ENCODE measurements at places on chromosomes 7 and 10. TPM values are rescaled to one million over a fixed set of nuclear protein-coding genes. Genes with fewer than 3 reads are reported as not detected.

Gene HOXA1
- 3.3 TPM for total RNA-seq

Gene PGAM1
- 578 TPM for total RNA-seq

Gene UCMA
- total RNA-seq: not detected

Gene ADRB1
- not detected for total RNA-seq

Gene NAT16
- not detected for total RNA-seq

Gene DNAJB6
- total RNA-seq: 56.8 TPM

Gene ANKRD61
- not detected for total RNA-seq

Measured in pericardium fibroblast (primary cell).